ENCODE measurements at places on chromosomes 6 and 20.

DNA sequence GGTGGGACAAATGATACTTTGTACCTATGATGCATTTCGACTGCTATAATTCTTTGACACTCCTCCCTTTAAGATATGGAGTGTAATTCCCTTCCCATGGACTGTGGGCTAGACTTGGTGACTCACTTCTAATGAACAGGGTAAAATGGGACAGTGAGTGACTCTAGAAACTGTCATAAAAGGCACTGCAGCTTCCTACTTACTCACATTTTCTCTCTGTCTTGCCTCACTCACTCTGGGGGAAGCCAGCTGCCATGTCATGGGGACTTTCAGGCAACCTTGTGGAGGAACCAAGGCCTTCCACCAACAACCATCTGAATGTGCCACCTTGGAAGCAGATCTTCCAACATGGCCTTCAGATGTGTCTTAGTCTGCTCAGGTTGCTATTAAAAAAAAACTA is 12.9 kb upstream of the GFOD1 start:
- no peak for DNase-seq

GRCh38 chr20:63295018-63295417 is 2.0 kb downstream of the COL20A1 start:
- no peak for DNase-seq

DNA sequence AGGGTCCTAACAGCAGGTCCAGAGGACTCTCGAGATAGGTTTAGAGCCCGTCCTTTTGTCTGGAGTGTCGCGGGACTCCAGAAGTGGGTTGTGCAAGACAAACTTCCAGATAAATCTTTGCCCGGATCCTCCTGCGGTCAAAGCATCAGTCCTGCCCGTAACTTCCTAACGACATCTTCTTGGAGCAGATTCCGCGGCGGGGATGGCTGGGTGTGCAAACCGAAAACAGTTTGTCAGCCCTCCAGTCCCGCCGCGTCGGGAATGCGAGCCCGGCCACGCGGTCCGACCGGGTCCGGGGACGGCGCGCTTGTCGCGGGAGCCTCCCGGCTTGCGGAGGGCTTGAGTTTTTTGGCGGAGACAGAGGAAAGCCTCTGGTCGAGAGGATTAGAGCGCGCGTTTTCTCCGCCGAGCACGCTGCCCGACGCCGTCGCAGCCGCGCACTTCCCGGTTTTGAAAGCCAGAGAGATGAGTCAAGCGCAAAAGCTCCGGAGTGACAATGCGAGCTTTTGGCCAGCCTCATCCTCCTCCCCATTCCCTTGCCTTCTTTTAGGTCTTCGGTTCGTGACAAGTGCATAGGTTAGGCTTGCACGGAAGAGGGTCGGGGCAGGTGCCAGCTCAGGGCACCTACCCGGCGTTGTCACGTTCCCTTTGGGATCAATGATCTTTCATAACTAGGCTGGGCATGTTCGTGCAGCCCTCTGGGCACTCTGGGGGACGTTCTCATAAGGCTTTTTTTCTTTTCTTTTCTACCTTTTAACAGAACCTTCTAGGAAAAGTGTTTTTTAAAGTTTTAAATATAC is 91.3 kb upstream of the PRDM1 start:
- peak; percentile 35 for DNase-seq

DNA sequence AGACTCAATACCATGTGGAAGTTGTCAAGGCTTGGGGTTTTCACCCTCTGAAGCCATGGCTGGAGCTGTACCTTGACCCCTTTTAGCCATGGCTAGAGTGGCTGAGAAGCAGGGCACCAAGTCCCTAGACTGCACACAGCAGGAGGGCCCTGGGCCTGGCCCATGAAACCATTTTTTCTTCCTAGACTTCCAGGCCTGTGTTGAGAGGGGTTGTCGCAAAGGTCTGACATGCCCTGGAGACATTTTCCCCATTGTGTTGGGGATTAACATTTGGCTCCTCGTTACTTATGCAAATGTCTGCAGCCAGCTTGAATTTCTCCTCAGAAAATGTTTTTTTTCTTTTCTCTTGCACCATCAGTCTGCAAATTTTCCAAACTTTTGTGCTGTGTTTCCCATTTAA is 196.4 kb downstream of the SLC16A10 start:
- DNase-seq: no peak

GRCh38 chr6:31111712-31112111 is 663 bp downstream of the C6orf15 start:
- no peak for DNase-seq

GRCh38 chr6:27795697-27796494 is 116.3 kb downstream of the OR2B2 start:
- peak; percentile 63 for DNase-seq
